NCI-H510A (cell line): ENCODE measurements at places on chromosomes 2 and 18.
A peak's percentile ranks its signal among the peaks of the same experiment; 100 is the strongest.

DNA sequence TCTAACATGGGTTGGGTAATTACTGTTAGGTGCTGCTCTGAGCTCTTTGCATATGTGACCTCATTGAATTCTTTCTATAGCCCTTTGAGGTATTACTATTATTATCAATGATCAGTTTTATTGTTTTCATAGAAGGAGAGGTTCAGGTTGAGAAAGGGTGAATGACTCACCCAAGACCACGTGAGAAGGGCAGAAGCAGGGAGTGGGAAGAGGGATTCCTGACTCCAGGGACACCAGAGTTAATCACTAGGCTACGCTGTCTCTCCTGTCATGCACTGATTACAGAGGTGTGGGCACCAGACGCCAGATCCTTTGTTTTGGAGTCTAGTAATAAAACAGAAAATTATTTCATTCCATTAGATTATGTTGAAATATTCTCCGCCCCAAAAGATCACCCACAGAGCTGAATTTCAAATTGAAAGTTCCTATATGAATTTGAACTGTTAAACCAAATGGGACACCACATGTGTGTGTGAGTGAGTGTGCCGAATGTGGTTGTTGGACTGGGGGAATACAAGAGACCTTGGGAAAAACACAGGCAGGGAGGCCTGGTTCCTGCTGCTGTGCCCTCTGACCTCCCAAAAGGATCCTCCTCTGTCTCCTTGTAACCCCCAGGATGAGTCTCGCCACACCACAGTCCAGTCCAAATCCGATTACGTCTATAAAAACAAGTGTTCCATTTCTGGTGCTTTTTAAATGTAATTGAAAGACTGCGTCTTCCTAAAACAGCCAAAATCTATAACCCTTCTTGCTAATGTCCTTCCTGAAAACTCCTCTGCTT lies 215.4 kb downstream of the ZNF521 start:
- no peak for DNase-seq

- no peak for DNase-seq
Measured at GRCh38 chr2:113209646-113210171, 35.9 kb downstream of the PSD4 start.

- no peak for DNase-seq
Measured at GRCh38 chr18:74510770-74511095, 14.6 kb downstream of the CNDP2 start.

- DNase-seq, result no peak
Measured at GRCh38 chr2:111118481-111118980, 2.2 kb upstream of the BCL2L11 start.

GRCh38 chr2:229300790-229301189 lies 29.7 kb upstream of the PID1 start:
- DNase-seq, result no peak

GRCh38 chr18:72063001-72063400 lies 481.1 kb downstream of the CBLN2 start:
- DNase-seq, result peak; percentile 85

- DNase-seq, result no peak
Measured at GRCh38 chr2:151771599-151772358, 37.5 kb upstream of the NEB start.

DNA sequence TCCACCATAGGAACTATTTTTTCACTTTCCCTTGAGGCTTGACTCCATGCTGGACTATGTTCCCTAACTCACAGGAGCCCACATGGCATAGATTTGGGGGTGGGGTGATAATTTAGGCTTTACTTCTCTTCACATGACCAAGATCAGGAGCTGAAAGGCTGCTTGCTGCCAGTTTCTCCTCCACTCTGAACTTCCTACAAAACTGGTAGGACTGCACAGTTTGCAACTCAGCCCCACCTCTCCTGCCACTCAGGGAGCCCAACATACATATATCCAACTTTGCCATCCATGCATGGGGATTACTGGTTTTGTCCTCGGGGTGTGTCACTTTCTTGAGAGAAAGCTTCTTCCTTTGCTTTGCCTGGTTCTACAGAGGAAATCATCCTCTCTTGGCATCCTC lies 14.2 kb downstream of the INO80D start:
- DNase-seq, result no peak

DNA sequence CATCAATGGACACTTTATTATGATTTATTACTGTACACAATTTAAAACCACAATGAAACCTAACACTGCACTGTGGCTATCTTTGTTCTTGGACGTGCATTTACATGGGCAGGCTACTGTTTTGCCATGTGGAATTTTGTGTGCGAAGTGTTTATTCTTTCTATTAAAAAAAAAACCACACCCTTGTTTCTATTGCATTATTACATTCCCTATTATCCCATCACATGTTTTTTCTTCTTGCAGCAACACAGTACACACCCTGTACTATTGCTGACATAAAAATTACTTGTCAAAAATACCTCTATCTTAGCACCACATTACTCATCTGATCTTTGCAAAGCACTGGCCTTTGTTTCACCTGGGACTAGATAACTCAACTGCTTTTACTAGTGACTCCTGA lies 1.5 kb downstream of the RNF152 start:
- DNase-seq, result no peak

DNA sequence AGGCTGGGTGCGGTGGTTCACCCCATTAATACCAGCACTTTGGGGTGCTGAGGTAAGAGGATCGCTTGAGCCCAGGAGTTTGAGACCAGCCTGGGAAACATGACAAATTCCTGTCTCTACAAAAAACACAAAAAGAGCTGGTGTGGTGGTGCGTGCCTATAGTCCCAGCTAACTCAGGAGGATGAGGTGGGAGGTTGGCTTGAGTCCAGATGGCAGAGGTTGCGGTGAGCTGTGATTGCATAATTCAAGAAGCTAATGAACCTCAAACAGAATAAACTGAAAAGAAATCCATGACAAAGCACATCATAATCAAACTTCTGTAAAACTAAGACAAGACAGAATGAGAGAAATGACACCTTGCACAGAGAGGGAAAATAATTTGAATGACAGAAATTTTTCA lies 54.8 kb downstream of the SEMA4F start:
- DNase-seq, result no peak

DNA sequence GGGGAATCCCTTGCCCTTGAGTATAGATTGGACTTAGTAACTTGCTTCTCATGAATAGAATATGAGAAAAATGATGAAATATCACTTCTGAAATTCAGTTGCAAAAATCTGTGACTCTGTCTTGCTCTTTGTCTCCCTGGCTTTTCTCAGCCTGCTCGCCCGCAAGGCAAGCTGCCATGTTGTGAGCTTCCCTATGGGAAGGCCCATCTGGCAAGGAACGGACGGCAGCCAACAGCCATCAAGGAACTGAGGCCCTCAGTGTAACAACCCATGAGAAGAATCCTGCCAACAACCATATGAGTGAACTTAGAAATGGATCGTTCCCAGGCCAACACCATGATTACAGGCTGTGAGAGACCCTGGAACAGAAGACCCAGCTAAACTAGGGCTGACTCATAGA lies 58.4 kb upstream of the PGAP1 start:
- DNase-seq, result no peak

- no peak for DNase-seq
Measured at GRCh38 chr2:11649093-11649492, 20.9 kb downstream of the NTSR2 start.

- no peak for DNase-seq
Measured at GRCh38 chr2:231613331-231613662, 20.6 kb downstream of the TEX44 start.

DNA sequence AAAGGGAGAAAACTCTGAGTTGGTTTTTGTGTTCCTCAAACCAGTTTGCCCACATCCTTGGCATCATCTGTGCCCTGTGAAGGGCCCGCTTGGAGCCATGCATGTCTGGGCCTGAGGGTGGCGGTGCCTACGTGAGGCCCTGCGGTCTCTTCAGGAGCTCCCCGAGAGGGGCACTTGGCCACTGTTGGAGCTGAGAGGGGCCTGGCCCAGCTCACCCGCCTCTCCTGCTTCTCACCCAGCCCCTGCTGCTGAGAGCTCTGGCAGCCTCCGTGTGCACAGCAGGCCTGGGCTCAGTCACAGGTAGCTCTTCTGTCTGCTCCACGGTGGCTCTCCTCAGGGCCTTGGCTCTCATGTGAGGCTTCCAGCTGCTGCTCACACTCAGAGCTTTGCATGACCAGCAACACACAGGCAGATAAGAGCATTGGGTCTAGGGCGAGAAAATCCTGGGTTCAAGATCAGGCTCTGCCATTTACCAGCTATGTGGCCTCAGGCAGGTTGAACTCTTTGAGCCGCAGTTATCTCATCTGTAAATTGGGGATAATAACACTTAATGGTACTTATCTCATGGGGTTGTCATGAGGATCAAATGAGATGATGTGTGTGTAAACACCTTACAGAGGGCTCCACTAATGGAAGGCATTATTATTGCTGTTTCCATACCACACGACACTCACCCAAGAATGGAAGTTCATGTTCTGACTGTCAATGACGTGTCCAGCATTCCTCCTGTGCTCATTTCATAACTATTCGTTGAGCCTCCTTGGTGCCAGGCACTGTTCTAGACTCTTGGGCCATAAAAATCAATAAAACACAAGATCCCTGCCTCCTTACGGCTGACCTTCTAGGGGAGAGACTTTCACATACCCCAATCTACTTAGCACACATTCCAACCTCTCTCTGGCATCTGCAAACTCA lies 41.6 kb upstream of the PLB1 start:
- DNase-seq, result no peak

DNA sequence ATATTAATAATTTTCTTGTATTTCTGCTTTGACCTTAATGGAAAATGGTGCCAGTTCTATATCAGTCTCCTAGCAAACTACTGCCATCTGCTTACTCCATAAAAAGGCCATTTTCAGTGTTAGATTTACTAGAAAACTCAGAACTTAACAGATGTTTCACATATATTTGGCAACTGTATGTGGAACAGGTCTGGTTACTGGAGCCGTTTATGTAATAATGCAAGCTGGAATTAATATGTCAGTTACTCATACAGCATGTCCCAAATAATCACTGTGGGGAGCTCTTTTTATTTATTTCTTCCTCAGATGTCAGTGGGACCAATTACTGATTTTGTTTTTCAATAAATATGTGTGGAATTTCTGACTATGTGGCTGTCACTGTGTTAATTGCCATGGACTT lies 1247.6 kb downstream of the CNTNAP5 start:
- no peak for DNase-seq

- no peak for DNase-seq
Measured at GRCh38 chr2:43803113-43803512, 29.3 kb downstream of the DYNC2LI1 start.

DNA sequence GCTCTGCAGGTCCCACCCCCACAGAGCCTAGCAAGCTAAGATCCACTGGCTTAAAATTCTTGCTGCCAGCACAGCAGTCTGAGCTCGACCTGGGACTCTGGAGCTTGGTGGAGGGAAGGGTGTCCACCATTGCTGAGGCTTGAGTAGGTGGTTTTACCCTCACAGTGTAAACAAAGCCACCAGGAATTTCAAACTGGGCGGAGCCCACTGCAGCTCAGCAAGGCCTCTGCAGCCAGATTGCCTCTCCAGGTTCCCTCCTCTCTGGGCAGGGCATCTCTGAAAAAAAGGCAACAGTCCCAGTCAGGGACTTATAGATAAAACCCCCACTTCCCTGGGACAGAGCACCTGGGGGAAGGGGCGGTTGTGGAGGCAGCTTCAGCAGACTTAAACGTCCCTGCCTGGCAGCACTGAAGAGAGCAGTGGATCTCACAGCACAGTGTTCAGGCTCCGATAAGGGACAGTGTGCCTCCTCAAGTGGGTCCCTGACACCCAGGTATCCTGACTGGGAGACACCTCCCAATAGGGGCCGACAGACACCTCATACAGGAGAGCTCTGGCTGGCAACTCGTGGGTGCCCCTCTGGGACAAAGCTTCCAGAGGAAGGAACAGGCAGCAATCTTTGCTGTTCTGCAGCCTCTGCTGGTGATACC lies 20.0 kb upstream of the NEMP2 start:
- DNase-seq, result no peak

GRCh38 chr2:43328832-43329231 lies 102.4 kb upstream of the ZFP36L2 start:
- no peak for DNase-seq

- no peak for DNase-seq
Measured at GRCh38 chr18:68833756-68834155, 35.9 kb downstream of the CCDC102B start.

DNA sequence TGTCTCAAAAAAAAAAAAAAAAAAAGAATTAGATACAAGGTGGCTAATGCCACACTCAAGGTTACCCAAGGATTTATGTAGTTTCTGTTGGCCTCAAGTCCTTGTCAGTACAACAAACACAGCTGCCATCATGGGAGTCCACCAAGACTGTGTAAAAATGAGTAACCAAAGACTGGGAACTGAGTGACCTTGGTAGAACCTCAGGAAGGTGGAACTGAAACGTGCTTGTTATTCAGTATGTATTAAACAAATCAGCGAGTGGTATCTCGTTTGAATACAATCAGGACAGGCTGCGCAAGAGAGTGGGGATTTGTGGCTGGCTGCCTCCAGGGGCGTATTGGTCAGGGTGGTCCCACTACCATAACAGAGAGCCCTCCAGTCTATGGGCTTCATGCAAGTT lies 1.6 kb upstream of the SFTPB start:
- DNase-seq, result no peak

GRCh38 chr2:12536976-12537375 lies 179.8 kb upstream of the TRIB2 start:
- no peak for DNase-seq

DNA sequence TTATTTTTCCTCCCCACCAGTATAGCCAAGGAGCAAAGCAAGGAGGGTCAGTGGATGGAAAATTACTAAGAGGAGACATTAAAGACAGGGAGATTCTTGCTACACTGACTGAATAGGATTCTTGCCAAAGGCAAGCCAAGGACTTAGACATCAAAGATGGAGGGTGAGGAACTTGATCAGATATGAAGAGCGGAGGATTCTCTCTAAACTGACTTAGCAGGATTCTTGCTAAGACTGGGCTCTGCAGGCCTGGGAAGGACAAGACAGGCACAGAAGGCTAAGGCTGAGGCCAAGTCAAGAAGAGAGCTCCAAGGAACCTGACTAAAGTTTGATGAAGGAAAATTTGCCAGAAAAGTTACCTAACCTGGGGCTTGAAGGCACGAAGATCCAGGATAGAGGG lies 143.9 kb upstream of the RMP24 start:
- no peak for DNase-seq

DNA sequence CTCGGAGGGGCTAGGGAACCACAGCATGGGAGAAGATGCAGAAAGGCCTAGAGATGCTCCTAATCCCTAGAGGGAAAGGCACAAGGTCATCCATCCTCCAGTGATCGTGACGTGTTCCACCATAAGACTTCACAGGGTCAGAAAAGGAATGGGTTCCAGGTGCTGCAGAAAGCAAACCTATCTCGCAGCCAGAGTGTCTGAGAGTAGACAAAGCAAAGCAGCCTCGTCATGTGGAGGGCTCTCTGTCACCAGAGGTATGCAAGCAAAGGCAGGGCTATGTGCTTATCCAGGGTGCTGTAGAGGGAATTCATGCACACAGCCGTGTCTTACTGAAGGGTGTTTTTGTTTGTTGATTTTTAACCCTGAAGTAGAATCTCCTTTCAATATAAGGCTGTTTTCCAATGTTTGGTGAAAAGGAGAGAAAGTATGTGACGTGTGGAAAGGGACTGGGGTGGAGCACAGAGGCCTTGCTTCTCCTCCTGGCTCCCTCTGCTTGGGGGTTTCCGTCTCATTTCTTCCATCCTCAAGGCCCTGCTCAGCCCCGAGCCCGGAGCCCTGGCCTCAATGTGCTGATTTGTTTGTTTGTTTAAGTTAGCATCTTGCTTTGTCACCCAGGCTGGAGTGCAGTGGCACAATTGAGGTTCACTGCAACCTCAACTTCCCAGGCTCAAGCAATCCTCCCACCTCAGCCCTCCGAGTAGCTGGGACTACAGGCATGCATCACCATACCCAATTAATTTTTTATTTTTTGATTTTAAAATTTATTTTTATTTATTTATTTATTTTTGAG lies 3.0 kb downstream of the GPR55 start:
- no peak for DNase-seq

- DNase-seq, result no peak
Measured at GRCh38 chr2:37090019-37090477, 5.7 kb downstream of the GPATCH11 start.
